ENCODE measurements at places on chromosomes 12 and 14. TPM values are rescaled to one million over a fixed set of nuclear protein-coding genes. Genes with fewer than 3 reads are reported as not detected.

The RD3L gene
- 0.12 TPM for polyA plus RNA-seq

The FBLN5 gene
- polyA plus RNA-seq, result 69.3 TPM

The LBHD2 gene
- polyA plus RNA-seq, result not detected

The CRACR2A gene
- 3.6 TPM for polyA plus RNA-seq

The HOXC5 gene
- not detected for polyA plus RNA-seq

The PDE3A gene
- 4.5 TPM for polyA plus RNA-seq

The AQP6 gene
- 0.22 TPM for polyA plus RNA-seq

The INHBC gene
- 0.27 TPM for polyA plus RNA-seq

The FIGNL2 gene
- 2.6 TPM for polyA plus RNA-seq

The CD69 gene
- polyA plus RNA-seq, result 4.9 TPM

The STXBP6 gene
- 61.9 TPM for polyA plus RNA-seq

The WIF1 gene
- polyA plus RNA-seq, result 305 TPM

The CD163 gene
- polyA plus RNA-seq, result 14.0 TPM

The ARHGDIB gene
- polyA plus RNA-seq, result 66.1 TPM

The FOXJ2 gene
- 25.8 TPM for polyA plus RNA-seq

The GPD1 gene
- 0.48 TPM for polyA plus RNA-seq

The CMA1 gene
- polyA plus RNA-seq, result not detected

The SHMT2 gene
- polyA plus RNA-seq, result 69.8 TPM

The SLC39A5 gene
- 5.2 TPM for polyA plus RNA-seq

The PTPN21 gene
- polyA plus RNA-seq, result 21.7 TPM

The HOXC4 gene
- polyA plus RNA-seq, result 3.1 TPM

The TEX52 gene
- polyA plus RNA-seq, result 3.6 TPM

The COX8C gene
- 0.46 TPM for polyA plus RNA-seq

The REM2 gene
- 0.81 TPM for polyA plus RNA-seq

The DENR gene
- polyA plus RNA-seq, result 91.7 TPM

The DNAI7 gene
- polyA plus RNA-seq, result 3.6 TPM

The LTB4R gene
- polyA plus RNA-seq, result 5.9 TPM

The CNTN1 gene
- 67.2 TPM for polyA plus RNA-seq

Measured in right lung (tissue), 10 donors.